Stimulated activated CD8-positive, alpha-beta memory T cell treated with anti-CD3 and anti-CD28 coated beads, Interleukin-7, amount 100 ng/mL, for 1 hour (primary cell): ENCODE measurements at places on chromosomes 2 and 18.

GRCh38 chr2:49041061-49041460 lies 113.3 kb downstream of the FSHR start:
- DNase-seq, result no peak

DNA sequence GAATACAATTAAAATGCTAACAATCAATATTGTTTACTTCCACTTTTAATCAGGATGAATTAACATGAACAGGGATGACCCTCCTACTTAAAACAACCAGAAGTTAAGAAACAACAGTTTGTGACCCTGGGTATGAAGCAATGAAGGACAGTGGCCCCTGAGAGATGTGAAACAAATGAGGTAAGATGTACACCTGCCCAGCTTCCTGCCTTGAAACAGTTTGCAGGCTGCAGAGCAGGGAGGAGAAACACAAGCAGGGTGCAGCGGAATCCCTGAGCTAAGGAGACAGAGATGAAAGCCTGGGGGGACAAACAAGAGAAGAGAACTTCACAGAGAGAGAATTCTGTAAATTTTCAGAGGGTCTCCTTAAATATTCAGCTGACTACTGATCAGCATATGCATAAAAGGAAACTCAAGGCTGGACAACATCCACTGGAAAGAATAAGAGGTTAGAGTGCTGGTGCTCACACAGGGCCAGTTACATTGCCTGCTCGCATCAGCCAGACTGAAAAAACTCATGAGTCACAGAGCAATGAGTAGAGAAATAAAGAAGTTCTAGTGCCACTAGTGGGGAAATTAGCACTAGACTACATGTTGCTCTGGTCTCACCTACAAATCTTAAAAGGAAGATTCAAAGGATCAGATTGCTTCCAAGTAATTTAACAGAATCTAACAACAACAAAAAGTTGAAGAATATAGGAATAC lies 106.4 kb downstream of the PID1 start:
- DNase-seq, result no peak

- no peak for DNase-seq
Observed at GRCh38 chr18:58552057-58552461, 76.8 kb downstream of the ALPK2 start.

GRCh38 chr18:10898417-10898974 lies 250.9 kb downstream of the PIEZO2 start:
- no peak for DNase-seq

DNA sequence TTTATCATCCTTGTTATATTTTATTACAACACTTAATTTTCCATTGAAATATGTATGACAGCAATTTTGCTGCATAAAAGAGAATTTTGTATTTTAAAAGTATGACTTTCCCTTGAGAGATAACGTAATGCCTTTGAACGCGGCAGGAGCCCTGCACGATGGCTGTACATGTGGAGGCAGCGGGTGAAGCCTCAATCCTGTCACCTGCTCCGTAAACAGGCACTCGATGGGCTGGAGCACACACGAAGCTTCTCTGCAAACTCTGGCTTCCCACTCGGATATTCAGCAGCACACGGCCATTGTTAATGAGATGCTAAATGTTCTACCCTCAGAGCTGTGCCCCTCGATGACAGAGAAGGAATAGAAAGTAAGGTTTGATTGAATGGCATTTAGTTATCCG lies 184.4 kb downstream of the RTP5 start:
- DNase-seq, result no peak

- no peak for DNase-seq
Observed at GRCh38 chr18:2104620-2105462, 466.5 kb downstream of the METTL4 start.

DNA sequence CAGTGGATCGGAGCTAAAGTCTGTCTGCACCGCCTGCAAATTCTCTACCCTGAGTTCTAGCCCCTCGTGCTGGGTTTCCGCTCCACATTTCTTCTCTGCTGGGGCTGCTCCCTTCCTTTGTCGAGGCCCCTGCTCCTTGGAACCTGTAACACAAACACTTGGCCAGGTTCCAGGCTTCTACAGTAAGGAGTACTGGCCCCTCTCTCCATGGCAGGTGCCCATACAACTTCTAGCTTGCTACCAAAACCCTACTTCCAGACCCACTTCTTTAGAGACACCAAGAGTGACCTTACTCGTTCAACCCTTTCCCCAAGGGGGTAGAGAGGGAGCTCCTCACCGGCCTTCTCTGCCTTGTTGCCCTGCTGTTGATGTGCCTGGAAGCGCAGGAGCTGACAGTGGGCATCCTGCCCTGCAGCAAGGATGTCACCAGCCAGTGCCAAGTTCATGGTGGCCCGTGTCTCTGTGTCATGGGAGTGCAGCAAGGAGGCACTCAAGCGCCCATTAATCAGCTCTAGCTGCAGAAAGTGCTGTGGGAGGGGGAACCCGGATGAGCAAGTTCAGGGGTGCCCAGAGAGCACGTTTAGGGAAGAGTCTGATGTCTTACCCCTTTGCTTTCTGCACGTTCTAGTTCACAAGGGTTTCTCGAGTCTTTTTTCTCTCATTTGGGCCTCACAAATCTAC lies 1.1 kb downstream of the PREB start:
- no peak for DNase-seq

- no peak for DNase-seq
Observed at GRCh38 chr2:70553334-70553583, 367 bp downstream of the TGFA start.

- DNase-seq, result no peak
Observed at GRCh38 chr2:126707941-126708340, 52.0 kb downstream of the GYPC start.

DNA sequence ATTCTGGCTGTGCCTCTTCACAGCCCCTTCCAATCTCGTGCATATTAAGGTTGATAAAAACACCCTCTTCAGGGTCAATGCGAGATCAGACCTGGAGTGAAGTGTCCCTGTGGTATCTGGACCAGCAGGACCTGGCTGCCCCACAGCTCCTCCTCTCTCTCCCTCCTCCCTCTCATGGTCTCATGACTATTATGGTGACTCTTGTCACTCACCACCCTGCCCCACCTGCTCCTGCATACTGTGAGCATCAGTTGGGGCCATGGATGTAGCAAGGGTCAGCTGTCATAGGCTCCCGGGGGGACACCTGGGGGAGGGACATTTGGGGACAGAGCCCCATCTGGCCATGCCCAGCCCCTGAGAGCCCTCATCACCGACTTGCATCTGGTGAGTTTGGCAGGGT lies 50.2 kb downstream of the ODC1 start:
- DNase-seq, result no peak

- DNase-seq, result no peak
Observed at GRCh38 chr2:10932345-10933151, 20.8 kb downstream of the KCNF1 start.

DNA sequence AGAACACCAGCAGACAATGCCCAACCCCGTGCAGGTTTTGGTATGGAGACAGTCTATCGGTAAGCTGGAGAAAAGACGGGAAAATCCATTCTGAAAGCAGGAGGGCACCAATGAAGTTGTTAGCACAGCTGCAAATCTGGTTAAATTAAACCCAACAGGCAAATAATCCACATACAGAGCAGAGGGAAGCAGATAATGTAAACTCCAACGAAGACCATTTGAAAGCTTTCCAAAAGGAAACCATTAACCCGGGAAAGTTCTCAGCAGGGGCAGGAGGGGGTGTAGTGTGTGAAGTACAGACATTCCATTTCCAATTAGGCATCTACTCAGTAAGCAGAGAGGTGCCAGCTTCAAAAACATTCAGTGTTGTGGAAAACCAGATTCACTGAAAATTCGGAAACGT lies 10.3 kb downstream of the EDAR start:
- no peak for DNase-seq

- no peak for DNase-seq
Observed at GRCh38 chr2:150919901-150920300, 341.8 kb downstream of the RBM43 start.

DNA sequence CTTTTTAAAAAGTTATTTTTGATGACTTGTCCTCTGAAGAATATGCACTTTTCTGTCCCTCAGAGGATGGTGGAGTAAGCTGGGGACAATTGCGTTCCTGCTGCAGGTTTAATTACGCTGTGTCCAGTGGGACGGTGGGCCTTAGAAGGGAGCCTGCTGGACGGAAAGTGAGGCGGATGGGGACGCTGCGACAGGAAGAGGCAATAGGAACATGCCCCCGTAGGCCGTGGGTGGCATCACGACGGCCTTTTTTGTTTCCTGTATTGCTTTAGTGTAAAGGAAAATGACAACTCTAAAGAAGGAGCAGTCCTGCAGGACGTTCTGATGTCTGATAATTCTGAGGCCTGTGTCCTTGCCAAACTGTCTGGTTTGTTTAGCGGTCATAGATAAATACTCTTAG lies 121.6 kb downstream of the NFATC1 start:
- no peak for DNase-seq

GRCh38 chr18:28365411-28365831 lies 188.5 kb upstream of the CDH2 start:
- no peak for DNase-seq

DNA sequence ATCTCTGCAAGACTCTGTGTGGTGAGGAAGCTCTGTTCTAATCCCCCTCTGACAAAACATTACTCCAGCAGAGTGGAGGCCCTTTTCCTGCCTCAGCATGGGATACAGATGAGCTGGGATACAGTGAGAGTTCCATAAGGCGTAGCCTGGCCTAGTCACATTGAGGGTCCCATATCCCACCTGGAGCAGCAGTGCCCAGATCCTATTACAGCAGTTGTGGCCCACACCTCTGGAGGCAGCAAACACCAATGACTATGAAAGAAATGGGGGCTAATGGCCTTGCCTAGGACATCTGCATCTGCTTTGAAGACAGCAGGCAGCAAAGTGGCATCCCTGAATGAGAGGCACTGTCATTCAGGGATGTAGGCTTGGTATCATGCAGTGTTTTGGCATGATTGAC lies 534.5 kb downstream of the TDRD15 start:
- DNase-seq, result no peak

- DNase-seq, result no peak
Observed at GRCh38 chr2:120331903-120332302, 14.0 kb upstream of the INHBB start.

DNA sequence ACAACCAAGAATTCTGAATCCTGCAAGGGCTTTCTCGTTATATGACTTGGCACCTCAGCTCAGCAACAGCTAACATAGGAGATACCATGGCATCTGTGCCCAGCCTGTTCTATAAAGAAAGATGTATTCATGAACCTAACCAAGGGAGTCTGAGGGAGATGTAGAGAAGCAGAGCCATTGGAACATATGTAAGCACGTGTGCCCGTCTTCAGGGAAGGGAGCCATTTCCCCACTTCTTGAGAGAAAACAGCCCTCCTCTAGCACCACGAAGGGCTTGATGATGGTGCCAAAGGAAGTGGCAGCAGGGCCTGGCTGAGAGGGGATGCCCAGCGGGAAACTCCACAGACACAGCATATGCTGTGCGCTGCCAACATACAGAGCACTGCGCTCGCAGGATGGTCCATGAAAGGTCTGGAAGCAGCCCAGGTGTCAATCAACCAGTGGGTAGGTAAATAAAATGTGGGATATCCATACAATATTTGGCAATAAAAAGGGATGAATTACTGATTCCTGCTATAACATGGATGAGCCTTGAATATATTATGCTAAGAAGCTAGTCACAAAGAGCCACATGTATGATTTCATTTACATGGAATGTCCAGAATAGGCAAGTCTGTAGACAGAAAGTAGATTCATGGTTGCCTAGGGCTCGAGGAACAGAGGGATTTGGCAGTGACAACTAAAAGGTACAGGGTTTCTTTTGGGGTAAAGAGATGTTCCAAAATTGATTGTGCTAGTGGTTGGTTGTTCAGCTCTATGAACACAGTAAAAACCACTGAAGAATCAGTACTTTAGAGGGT lies 16.1 kb downstream of the TMEM247 start:
- DNase-seq, result no peak

GRCh38 chr2:168650781-168651180 lies 151.7 kb upstream of the NOSTRIN start:
- no peak for DNase-seq

GRCh38 chr2:178502751-178503150 lies 22.5 kb downstream of the PLEKHA3 start:
- DNase-seq, result no peak

DNA sequence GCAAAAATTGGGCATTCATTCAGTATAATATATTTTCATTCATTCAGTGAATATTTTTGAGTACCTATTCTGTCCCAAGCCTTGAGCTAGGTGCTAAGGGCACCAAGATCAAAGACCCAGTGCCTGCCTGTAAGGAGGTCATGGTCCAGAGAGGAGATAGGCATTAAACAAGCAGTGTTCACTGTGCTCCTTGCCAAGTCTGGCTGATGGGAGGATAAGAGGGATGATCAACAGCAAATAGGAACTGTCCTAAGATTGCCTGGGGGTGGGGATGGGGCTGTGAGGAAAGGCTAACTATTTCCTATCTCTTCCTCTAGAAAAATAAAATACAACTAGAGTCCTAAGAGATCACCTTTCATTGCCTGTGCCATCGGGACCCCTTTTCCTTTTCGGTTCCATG lies 60.4 kb downstream of the SETBP1 start:
- no peak for DNase-seq

GRCh38 chr2:195902857-195903256 lies 165.8 kb downstream of the DNAH7 start:
- no peak for DNase-seq

DNA sequence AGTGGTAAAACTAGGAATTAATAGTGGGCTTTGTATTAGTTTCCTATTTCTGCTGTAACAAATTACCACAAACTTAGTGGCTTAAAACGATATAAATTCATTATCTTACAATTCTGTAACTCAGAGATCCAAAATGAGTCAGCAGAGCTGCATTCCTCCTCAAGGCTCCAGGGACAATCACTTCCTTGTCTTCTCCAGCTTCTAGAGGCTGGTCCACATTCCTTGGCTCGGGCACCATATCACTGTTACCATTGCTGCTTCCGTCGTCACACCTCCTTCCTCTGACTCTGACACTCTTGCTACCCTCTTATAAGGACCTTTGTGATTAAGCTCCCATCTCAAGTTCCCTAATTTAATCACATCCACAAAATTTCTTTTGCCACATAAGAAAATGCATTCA lies 567.8 kb upstream of the KLHL29 start:
- DNase-seq, result no peak

DNA sequence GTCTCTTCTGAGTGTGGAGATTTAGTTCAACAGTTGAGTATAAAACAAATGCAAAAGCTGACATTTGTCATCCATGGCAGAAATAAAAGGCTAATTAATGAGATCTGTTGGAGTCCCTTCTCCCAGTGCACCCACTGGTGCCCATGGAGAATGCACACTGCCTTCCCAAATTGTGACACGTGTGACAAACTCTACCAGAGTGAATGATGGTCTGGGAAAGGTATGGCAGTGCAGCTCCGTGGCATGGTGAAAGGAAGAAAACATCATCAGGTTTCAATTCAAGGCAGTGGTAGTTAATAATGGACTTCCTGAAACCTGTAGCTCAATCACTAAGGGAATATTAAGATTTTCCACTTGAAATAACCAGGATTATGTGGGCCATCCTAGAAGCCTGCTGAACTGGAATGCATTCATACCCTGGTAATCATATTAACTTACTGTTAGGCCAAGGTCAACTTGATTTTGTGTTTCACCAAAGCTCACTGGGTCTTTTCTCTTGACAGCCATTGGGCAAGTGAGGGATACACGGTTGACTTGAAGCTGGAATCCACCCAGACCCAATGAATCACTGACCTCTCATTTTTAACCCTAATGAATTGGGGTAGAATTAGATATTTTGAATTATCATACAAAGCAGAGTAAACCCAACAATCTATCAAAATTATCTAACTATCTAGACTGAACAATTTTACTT lies 167.6 kb downstream of the AFF3 start:
- no peak for DNase-seq
